ENCODE measurements at places on chromosomes 6 and 20.

- DNase-seq, result no peak
These were observed 119.4 kb upstream of the CEP85L start for GRCh38 chr6:118770835-118771234.

- DNase-seq, result no peak
These were observed 41.8 kb upstream of the GABRR1 start for GRCh38 chr6:89258912-89259311.

DNA sequence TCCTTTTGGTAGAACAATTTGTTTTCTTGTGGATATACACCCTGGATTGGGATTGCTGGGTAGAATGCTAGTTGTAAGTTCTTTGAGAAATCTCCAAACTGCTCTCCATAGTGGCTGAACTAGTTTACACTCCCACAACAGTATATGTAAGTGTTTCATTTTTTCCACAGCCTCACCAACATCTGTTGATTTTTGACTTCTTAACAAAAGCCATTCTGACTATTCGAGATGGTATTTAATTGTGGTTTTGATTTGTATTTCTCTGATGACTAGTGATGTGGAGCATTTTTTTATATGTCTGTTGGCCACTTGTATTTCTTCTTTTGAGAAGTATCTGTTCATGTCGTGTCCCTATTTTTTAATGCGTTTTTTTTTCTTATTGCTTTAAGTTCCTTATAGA, 444.1 kb downstream of the CBLN4 start:
- no peak for DNase-seq

- DNase-seq, result no peak
These were observed 56.1 kb downstream of the KIAA0408 start for GRCh38 chr6:127402890-127403617.

DNA sequence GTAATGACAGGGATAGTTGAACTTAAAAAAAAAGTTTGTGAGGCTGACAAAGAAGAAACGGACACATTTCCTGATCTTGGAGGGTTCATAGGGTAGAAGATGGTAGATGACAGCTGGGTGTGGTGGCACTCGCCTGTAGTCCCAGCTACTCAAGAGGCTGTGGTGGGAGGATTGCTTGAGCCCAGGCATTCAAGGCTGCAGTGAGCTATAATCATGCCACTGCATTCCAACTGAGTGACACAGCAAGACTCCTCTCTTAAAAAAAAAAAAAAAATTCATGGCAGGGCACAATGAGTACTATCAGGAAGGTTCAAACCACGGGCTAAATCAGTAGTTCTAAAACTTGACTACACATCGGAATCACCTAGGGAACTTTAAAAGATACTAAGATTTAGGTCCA, 2.0 kb upstream of the MICA start:
- peak; percentile 15 for DNase-seq

- DNase-seq, result no peak
These were observed 146.0 kb upstream of the ESR1 start for GRCh38 chr6:151661509-151661908.

- no peak for DNase-seq
These were observed 8.0 kb upstream of the EPM2A start for GRCh38 chr6:145743332-145743731.

DNA sequence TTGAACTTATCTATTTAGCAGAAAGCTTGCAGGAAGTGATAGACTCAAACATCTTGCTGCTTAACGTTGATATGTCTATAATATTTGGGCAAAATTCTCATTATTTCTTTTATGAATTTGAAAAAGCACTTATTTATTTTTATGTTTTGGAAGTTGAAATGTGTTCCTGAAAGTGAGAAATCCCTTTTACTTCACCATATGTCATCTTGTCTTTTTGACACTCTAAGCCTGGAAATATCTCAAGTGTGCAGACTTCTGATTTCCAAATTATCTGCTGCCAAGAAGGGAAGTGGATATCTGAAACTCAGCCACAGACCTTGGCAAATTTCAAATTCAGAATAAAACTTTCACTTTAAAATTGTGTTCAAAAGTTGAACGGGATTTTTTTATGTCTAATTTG, 368.7 kb upstream of the MANEA start:
- no peak for DNase-seq

DNA sequence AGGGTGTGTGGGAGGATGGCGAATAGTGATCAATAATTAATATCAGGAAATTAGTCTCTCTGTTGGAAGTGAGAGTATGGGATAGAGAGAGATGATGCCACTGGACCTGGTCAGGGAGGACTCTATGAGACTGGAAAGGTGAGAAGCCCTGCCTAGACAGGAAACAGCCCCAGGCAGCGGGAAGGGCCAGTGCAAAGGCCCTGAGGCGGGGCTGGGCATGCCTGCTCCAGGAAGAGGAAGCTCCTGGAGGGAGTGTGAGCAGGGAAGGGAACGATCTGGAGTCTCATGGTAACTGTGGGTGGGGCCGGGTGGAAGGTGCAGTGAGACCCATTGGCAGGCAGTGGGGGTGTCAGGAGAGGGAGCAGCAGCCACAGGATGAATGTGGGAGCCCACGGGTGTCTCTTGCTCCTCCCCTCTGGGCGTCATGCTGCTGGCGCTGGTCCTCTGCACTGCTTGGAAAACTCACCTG, 1.8 kb upstream of the CST3 start:
- DNase-seq, result no peak
